Renal cortical epithelial cell (primary cell): ENCODE measurements at places on chromosomes 1 and 21. TPM values are rescaled to one million over a fixed set of nuclear protein-coding genes. Genes with fewer than 3 reads are reported as not detected.
A peak's percentile ranks its signal among the peaks of the same experiment; 100 is the strongest.

ATF3 gene
- 21.6 and 34.6 TPM in 2 replicates for total RNA-seq

DNA sequence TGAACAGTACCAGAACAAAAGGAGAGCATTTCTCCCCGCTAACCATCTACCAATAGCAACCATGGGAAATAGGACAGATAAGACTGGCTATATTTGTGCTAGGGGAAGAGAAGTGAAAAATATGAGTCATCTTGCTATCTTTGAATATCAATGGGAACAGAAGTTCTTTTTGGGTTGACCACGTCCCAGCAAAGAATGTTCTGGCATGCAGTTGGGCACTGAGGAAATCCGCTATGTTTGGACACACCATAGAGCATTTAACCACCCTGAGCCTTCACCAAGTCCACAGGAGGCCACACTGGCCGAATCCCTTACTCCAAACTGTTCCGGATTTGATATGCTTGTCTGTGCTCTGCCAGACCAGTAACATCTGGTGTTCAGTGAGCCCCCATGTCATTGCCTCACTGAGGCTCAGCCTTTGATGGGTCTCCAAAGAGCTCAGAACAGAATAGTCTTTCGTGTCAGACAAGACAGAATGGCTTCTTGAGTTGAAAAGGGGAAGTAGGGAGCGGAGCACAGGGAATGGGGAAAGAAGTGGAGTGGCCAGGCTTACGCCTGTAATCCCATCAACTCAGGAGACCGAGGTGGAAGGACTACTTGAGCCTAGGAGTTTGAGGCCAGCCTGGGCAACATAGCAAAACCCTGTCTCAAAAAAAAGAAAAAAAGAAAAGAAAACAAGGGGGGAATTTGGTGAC is 81.4 kb downstream of the SMYD2 start:
- DNase-seq: no peak

GRCh38 chr1:150528196-150528595 is 12.6 kb downstream of the FALEC start:
- DNase-seq: peak; percentile 56

DNA sequence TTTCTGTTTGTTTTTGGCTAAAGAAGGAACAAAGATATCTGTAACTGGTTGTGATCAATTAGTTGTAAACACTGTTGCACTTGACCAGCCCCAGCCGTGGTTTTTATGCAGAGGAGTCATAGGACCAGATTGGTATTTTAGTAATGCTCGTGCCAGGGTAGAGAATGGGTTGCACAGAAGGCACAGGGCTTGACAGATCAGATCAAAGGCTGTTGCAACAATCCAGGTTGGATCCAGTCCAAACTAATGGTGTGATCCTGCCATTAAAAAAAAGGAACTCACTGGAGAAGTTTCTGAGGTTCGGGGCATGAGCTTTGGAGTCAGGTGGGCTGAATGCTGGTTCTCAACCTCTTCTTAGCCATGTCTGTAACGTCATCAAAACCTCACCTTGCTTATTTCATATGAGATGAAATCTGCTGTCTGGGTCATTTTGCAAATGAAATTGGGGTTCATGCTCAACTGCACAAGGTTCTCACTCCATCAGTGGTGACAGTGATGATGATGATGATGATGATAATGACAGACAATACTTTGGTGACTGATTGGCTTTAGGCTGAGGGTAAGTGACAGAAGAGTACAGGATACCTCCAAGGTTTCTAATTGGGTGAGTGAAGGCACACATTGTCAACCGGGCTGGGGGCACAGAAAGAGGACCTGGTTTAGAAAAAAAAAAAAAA is 43.1 kb downstream of the ZNF281 start:
- peak; percentile 89 for DNase-seq
